ENCODE measurements at places on chromosomes 12 and 14.

- DNase-seq, result no peak
Observed at GRCh38 chr14:93778856-93779629, 9.2 kb downstream of the PRIMA1 start.

DNA sequence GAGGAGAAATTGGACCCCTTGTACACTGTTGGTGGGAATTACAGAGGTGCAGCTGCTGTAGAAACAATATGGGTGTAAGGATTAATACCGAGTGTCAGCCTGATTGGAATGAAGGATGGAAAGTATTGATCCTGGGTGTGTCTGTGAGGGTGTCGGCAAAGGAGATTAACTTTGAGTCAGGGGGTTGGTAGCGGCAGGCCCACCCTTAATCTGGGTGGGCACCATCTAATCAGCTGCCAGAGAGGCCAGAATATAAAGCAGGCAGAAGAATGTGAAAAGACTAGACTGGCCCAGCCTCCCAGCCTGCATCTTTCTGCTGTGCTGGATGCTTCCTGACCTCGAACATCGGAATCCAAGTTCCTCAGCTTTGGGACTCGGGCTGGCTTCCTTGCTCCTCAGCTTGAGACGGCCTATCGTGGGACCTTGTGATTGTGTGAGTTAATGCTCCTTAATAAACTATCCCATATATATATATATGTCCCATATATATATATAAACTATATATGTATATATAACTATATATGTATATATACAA lies 38.4 kb upstream of the PPP2R5C start:
- DNase-seq, result no peak

GRCh38 chr14:89641495-89642175 lies 224.6 kb upstream of the FOXN3 start:
- peak; percentile 83 for DNase-seq

DNA sequence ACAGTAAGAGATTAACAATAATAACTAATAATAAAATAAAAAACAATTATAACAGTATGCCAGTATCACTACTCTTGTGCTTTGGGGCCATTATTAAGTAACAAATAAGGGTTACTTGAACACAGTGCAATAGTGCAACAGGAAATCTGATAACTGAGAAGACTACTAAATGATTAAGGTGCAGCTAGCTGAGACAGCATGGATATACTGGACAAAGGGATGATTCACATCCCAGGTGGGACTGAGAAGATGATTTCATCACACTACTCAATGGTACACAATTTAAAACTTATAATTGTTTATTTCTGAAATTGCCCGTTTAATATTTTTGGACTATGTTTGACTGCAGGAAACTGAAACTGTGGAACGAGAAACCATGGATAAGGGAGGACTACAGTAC lies 168.6 kb upstream of the ABCD2 start:
- no peak for DNase-seq

GRCh38 chr12:51971679-51972421 lies 20.4 kb downstream of the ACVR1B start:
- DNase-seq, result peak; percentile 53

DNA sequence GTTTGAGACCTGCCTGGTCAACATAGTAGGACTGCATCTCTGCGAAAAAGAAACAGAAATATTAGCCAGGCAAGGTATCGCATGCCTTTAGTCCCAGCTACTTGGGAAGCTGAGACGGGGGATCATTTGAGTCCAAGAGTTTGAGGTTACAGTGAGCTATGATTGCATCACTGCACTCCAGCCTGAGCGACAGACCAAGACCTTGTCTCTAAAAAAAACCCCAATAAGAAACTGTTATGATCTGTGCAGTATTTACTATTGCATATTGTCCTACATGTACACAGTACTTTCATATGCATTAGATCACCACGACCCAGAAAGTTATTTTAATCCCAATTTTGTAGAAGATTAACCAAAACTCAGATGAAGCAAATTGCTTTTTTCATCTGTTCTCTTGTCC lies 187.5 kb downstream of the PCNX1 start:
- no peak for DNase-seq

GRCh38 chr14:28361486-28361885 lies 405.1 kb upstream of the FOXG1 start:
- DNase-seq, result no peak

DNA sequence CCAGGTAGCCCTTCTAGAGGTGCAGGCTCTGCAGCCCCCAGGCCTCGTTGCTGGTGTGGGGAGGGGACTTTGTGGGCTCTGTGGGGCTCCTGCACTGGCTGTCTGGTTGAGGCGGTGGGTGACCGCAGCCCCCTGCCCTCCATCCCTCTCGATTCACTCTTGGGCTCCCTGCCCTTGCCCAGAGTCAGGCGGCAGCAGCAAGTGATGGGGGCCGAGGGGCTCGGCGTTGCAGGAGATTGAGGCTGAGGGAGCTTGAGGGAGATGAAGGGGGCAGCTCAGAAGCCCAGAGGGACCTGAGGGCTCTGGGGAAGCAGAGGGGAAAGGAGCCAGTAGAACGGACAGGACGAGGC lies 9.5 kb upstream of the LRTM2 start:
- DNase-seq, result no peak

GRCh38 chr12:15777355-15778012 lies 11.7 kb downstream of the EPS8 start:
- DNase-seq, result no peak

GRCh38 chr12:45622210-45622937 lies 107.1 kb upstream of the ARID2 start:
- DNase-seq, result no peak

DNA sequence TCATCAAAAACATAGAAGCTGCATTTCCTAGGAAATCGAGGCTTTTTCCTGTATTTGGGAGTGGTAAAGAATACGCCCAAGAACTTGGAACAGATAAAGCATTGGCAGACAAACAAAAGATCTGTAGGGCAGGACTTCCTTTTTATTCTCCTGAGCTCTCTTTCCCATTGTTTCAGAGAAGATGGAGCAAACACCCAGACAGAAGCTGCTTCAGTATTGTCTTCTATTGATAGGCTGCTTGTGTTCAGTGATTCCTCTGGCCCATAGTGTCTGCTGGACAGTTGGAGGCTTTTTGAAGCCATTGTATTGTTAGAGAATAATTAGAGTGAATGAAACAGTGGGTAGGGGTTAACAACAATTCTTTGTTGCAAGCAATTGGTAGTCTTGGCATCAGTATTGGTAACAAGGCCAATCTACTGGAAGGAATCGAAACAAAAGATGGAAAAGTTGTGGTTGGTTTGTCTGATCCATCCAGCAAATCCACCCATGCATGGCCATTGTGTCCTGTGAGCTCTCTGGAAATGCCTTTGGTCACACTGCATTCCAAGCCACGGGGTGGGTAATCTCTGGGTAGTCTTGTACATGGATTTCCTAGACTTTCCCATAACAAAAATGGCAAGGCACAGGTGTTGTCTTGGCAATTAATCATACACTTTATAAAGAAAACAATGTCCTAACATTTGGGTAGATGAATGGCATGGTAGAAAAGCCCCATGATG lies 424.8 kb downstream of the RAD51B start:
- DNase-seq, result no peak

DNA sequence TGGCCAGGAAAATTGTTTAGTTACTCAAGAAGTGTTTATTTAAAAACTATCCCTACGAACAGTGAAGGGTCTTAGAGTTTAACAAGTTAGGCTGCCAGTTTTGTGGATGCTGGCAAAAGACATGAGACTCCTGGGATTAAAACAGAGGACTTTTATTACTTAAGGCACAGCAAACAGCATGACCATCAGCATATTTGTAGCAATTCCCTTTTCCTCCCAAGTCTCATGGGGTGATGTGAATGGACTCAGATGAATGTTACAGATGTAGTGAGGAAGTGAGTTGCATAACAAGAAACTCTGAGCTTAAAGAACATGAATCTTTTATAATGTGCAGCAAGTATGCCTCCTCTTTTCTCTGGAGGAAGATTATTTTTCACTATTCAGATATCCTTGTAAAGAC lies 695.8 kb downstream of the RPS29 start:
- DNase-seq, result no peak

GRCh38 chr12:63382930-63383329 lies 231.9 kb upstream of the AVPR1A start:
- DNase-seq, result no peak

- no peak for DNase-seq
Observed at GRCh38 chr14:96002498-96002884, 36.7 kb upstream of the C14orf132 start.

DNA sequence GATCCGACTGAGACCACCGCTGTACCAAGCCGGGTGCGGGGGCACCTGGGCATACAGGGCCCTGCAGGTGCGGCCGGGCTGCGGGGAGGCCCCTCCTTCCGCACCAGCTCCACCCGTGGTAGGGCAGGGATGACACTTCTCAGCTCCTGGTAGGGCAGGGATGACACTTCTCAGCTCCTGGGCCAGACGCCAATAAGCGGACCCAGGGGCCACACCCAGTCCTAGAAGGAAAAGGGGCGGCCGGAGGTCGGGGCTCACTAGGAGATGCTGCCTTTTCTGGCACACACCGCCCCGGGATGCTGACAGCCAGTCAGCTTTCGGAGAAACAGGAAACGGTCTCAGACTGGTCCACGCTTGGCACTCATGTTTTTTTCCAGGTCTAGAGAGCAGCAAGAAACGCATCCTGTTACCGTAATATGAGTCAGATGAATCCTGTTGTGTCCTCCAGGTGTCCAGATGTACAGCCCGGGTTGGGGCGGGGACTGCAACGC lies 34.8 kb downstream of the NFKBIA start:
- no peak for DNase-seq

- DNase-seq, result no peak
Observed at GRCh38 chr12:20097626-20098025, 270.7 kb upstream of the PDE3A start.

DNA sequence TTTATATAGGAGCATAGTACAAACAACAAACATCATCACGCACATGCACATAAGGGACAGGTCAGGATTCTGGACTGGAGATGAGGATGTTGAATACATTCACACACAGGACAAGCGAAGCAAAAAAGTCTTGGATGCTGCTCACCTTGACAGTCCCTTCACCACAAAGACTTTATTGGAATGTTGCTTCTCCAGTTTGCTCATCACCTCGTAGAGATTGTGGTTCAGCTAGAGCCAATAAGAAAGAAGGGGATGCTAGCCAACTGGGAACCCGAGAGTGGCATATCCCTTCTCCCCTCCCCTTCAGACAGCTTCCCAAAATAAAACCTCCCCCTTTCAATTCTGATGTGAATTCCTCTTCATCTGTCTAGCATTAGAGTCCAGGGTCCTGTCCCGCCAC lies 25.4 kb upstream of the SMAGP start:
- DNase-seq, result no peak

DNA sequence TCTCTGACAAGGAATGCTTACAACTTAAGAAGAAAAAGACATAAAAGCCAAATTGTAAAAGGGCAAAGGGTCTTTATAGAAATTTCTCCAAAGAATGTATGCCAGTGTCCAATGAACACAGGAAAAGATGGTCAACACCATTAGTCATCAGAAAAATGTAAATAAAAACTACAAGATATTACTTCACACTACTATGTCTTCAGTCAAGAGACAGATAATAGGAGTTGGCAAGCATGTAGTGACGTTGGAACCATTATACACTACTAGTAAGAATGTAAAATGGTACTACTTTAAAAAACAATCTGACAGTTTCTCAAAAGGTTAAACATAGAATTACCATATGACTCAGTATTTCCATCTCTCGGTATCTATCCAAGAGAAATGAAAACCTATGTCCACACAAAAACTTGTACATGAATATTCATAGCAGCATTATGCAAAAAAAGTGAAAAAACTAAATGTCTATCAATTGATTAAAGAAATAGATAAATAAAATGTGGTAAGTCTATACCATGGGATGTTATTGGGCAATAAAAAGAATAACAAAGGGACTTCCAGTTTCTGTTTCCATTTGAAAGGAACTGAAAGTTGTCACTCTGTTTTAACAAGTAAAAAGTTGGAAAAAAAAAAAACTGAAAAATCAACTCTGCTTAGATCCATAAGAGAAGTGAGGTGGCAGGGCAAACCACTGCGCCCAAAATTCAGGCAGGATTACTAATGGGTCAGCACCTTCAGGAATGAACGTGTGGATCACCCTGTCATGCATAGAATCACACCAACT lies 69.8 kb downstream of the ALG10B start:
- DNase-seq, result no peak

DNA sequence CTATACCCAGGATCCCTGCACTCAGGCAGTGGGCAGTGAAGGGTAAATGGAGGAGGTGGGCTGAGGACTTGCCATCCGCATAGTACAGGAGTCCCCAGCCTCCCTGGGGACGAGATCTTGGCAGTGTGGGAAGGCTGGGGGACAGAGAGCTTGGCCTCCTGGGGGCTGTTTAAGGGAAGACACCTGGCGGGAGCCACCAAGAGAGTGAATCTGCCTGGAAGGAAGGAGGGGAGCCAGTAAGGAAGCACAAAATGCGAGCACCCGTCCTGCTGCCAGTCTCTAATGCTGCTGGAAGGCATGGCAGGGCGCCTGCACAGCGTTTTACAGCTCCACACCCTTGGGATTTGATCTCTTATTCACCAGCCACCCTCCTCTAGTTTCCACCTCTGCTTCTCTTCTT lies 7.4 kb upstream of the KRT2 start:
- no peak for DNase-seq

DNA sequence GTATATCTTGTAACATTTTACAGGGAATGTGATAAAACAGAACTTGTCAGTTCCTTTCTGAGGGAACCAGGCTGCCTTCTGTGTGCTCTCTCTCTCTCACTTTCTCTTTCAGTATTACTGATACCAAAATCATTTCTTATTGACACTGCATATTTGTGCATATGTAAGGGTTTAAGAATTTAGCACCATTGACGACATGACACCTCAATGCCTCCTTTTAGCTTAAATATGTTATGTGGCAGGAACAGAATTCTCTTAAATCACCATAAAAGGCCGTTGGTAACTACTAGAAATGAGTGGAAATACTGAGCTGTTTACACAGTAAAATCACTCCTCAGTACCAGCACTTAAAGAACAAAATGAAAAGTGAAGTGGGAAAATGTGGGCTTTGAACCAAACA lies 457.7 kb upstream of the SYT1 start:
- DNase-seq, result no peak

DNA sequence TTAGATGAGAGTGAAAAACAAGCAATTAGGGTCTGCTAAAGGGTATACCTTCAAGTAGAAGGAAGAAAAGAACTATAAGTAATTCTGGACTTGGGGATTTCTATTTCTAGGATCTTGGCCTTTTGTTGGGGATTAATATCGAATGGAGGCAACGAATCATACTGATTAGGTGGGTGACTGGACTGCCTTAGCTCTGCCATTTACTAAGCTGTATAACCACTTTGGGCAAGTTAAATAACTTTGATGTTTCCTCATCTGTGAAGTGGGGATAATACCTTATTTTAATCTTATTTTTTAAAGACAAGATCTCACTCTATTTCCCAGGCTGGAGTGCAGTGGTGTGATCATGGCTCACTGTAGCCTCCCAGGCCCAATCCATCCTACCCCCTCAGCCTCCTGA lies 6.6 kb downstream of the IKBIP start:
- no peak for DNase-seq

DNA sequence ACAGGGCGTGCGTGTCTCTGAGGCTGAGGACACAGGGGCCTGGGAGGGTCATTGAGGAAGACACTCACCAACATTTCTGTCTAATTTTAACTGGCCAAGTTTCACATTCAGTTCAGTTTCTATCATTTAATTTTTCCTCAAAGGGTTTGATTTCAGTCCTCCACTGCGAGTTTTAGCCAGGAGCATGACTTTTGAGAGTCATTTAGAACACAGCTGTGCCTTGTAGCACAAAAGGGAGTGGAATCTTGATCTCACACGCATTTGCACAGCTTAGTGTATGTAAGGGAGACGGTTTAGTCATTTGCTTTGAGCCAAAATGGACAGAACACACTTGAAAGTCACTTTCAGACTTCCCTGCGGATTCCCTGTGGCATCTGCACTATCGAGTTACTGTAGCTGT lies 1090.8 kb downstream of the BCL11B start:
- DNase-seq, result peak; percentile 33

- DNase-seq, result no peak
Observed at GRCh38 chr14:67416810-67417209, 4.8 kb upstream of the PLEK2 start.

All from activated CD4-positive, alpha-beta T cell treated with anti-CD3 and anti-CD28 coated beads, Interleukin-2, Interleukin-6, amounts not matched to agents 100 ng/mL and 50 ng/mL, durations not matched to agents 16 hours and 8 hours (primary cell).